ENCODE measurements at places on chromosomes 7 and 10.

DNA sequence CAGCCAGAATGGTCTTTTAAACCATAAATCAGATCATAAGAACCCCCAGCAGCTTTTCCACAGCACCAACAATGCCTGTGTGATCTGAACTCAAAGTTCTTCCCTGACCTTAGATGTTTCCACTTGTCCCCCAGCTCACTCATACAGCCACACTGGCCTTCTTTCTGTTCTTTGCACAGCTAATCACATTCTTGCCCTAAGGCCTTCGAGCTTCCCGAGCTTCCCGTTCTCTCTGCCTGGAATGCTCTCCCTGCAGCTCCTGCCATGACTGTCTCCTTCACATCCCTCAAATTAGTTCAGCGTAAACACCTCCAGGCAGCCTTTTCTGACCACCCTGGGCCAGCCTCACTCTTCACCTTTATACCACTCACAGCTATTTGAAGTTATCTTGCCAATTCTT lies 166.8 kb upstream of the NFE2L3 start:
- DNase-seq, result no peak

- DNase-seq, result no peak
These were observed 73.0 kb upstream of the LRRC4 start for GRCh38 chr7:128104108-128104742.

GRCh38 chr10:99450624-99451498 lies 20.4 kb upstream of the GOT1 start:
- DNase-seq, result no peak

DNA sequence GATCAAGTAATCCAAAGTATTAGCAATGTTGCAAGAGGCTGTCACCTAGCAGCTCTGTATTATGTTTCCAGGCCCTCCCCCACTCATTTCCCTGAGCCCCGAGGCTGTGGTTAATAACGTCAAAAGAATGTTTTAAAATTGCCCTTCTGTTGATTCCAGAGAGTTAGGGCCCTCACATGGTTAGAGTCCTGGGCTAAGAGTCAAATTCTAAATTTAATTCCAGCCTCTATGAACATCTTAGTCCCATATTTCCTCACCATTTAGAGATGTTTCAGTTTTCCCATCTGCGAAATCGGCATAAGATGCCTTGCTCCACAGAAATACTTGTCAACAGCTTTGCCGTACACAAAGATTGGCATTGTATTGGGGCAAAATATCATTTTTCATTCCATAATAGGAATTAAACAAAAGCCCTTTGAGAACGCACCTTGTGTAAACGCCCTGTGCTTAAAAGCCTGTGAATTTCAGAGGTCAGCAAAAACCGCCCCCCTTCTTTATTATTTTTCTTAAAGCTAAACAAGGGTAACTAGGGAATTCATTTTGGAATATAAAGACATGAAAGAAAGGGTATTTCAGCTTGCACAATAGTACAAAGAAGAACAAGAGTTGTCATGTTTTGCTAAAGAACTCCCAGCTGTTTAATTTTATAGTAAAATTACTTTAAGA lies 135.8 kb downstream of the ARID5B start:
- DNase-seq, result no peak

- no peak for DNase-seq
These were observed 188.6 kb downstream of the MDFIC start for GRCh38 chr7:115110523-115110922.

- DNase-seq, result no peak
These were observed 35.2 kb upstream of the LYZL1 start for GRCh38 chr10:29253690-29254029.

GRCh38 chr7:2225336-2225735 lies 7.4 kb downstream of the MAD1L1 start:
- DNase-seq, result no peak

DNA sequence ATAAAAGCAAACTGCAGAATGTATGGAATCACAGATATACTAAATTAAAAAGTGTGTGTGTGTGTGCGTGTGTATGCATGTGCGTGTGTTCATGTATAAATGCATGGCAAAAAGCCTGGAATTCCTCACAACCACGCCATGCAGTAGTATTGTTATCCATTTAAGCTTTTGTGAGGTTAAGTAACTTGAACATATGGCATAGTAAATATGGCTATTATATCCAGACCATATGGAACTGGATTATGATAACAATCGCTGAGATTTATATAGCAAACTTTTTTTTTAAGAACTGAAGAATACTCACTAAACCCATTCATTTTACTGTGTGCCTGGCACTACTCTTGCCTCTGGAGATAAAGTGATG lies 22.3 kb upstream of the NANOS1 start:
- DNase-seq, result no peak

GRCh38 chr7:128113839-128114238 lies 82.6 kb upstream of the LRRC4 start:
- DNase-seq, result no peak

DNA sequence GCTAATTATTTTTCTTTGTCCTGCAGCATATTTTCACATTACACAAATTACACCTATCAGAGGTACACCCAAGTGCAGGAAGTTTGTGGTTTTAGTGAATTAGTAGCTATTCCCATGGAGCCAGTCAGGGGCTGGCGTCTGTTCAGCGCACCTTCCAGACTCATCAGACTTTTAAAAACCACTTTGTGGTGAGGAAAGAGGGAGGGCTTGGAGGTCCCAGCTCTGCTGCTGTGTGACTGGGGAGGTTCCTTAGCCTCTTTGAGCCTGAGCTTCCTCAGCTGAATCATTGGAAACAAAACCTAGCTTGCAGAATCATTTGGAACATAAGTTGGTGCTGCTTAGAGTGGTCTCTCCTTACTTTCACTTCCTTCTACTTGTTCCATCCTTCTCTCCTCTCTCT lies 175.4 kb downstream of the SORCS3 start:
- no peak for DNase-seq

DNA sequence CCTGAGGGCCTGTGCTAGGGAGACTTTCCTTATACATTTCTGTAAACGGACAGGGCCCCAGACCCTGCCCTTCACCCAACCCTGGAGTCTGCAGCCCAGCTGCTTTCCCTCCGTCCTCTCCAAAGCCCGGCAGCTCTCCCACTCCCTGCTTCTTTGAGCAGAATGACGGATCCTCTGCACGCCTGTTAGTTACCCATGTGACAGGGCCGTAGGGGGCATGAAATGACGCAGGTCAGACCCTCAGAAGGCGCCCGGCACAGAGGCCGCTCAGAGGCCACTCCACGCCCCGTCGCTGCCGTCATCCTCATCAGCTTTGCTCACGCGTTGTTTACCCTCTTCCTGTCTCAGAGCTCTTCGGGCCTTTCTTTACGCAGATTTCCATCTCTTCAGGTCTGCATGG lies 60.2 kb upstream of the MKRN1 start:
- DNase-seq, result no peak

- no peak for DNase-seq
These were observed 326.9 kb downstream of the PLXNA4 start for GRCh38 chr7:132249256-132249971.

- no peak for DNase-seq
These were observed 5.3 kb downstream of the FRMD4A start for GRCh38 chr10:14325325-14325955.

- DNase-seq, result no peak
These were observed 7.8 kb downstream of the PHYH start for GRCh38 chr10:13291821-13292773.

DNA sequence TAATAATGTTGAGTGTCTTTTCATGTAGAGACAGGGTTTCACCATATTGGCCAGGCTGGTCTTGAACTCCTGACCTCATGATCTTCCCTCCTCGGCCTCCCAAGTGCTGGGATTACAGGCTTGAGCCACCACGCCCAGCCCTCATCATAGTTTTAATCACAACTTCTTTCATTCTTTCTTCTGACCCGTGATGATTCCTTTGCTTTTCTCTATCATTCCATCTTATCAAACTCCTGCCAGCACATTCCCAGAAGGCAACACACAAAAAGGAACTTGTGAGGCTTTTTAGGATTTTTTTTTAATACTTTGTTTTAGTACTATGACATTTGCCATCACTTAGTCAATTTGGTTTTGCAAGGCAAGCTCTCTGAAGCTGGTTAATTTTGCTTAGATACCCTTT lies 77.5 kb upstream of the MEOX2 start:
- DNase-seq, result no peak

DNA sequence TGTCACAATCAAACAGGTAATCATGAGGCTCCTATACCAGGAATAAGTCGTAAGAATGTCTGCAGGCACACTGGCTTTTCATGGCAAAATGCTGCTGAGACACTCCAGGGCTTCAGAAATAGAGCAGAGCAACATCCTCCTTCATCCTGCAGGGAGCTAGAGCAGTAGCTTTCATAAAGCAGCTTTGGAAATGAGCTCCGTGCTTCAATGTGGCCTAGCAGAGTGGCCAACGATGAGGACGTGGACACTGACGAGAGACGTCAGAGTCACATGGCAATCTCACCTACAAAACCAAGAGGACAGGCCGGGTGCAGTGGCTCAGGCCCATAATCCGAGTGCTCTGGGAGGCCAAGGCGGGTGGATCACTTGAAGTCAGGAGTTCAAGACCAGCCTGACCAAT lies 9.8 kb downstream of the COBL start:
- DNase-seq, result no peak

DNA sequence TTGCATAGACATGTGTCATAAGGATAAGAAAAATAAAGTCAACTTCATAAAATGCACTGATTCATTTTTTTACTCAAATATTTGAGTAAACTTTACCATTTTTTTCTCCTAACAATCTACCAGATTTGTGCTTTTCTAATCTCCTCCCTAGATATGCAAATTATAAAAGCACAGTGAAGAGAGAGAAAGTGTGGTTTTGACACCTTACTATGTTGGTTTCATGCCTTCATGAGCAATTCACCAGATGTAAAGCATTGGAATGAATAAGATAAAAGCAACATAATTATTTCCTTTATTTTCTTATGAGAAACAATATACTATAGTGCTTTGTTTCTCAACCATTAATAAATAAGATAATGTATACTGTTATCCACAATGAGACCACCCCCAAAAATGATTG lies 432.5 kb upstream of the PCDH15 start:
- no peak for DNase-seq

DNA sequence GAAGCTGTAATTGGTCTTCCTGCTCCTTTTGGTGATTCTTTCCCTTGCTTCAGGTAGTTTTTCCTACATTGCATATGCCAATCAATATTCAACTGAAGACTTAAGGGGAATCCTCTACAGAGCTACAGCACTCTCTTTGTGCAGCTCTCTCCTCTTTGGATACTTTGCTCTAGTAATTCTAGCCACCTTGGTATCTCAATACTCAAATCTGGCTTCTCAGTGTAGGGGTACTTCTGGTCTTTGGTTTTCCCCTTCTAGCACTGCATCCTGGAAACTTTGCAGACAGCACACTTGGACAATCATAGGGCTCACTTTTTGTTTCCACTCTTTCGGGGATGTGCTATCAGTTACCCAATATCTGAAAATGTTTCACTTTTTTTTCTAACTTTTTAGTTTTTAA lies 9.9 kb downstream of the PHTF2 start:
- no peak for DNase-seq

DNA sequence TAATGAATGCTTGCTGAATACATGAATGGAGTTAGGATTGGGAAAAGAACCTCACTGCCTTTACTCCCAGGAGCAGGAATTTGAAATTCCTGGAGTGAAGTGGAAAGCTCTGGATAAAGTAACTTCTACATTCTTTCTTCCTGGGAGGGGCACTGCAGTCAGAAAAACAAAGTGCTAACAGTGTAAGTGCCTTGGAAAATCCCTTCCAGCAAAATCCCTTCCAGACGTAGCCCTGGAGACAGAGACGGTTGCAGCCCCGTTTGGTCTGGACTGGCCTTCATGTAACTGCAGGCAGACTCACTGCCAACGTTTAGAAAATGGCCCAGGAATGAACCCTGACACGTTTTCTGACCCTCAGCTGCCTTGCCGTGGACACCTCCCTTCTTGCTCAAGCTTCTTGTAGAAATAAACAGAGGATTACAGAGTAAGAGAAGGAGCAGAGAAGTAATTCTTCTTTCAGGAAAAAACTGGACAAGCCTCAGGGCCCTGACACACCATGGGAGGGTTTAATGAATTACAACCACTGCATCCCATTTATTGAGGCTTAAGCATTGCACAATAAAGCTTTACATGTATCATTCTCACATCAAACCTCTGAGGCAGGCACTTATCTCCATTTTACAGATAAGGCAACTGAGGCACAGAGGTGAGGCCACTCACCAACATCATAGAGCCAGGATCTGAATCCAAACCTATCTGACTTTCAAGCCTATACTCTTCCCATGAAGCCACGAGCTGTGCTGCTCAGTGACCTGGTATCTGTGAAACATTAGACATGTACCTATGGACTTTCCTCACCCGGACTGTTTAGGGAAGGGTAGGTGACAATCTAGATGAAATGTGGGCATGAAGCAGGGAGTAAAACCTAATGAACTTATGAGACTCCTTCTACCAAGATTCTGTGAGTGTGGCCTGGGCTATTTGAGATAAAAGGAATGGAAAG lies 7.8 kb downstream of the ITPRIP start:
- no peak for DNase-seq

DNA sequence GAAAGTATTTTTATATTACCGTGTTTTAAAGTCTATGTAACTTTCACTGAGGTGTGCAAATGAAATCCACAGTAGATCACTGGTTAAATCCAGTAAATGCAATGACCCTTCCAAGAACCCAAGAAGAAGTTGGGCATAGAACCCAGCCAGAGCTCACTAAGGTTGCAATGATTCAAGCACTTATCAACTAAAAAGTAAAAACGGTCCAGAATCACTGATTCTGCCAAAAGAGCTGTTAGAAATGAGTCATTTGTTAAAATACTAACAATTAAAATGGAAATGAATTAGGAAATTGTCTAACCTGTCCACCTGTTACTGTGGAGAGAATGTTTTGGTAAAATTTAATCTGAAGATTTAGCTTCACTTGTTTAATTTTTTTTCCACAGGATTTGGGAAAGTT lies 74.4 kb downstream of the ANK3 start:
- DNase-seq, result no peak

DNA sequence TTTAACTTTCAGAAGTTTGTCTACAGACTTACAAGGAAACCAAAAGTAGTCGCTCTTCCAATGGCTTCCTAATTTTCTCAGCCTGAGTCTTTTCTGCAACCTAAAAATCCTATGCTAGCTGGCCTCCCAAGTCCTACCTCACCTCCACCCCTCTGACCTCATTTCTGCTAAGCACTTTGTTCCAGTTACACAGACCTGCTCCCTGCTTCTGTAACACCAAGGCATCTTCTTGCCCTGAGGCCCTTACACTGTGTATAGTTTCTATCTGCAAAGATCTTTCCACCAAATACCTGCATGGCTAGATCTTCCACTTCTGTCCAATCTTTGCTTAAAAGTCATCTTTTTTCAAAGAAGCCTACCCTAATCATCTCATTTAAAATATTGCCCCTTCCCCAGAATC lies 1.9 kb upstream of the SNX13 start:
- DNase-seq, result no peak

GRCh38 chr7:33678569-33679335 lies 226.6 kb upstream of the BMPER start:
- no peak for DNase-seq

- DNase-seq, result no peak
These were observed 47.9 kb upstream of the PLCE1 start for GRCh38 chr10:93945819-93946218.

GRCh38 chr10:4144817-4145216 lies 359.8 kb upstream of the KLF6 start:
- DNase-seq, result no peak

Measured in NCI-H187 (cell line).